ENCODE measurements at places on chromosomes 2 and 18. TPM values are rescaled to one million over a fixed set of nuclear protein-coding genes. Genes with fewer than 3 reads are reported as not detected.

DNA sequence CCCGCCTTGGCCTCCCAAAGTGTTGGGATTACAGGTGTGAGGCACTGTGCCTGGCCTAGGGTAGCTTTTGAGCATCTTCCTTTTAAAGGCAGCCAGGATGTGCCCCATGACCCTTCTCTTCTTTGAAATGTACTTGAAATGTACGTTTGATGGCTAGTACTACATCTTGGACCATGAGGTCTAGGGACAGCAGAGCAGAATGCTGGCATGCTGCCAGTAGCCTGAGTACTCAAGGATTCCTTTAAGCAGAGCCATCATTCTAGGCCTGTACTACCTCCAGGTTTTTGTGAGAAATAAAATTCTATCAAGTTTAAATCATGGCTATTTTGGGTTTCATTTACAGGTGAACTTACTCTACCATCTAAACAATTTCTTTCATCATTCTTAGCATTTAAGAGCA is 2.9 kb upstream of the EML6 start:
- H3K4me1 ChIP-seq, result peaks cover 21% of the 10 kb centered on the region
- H3K36me3 ChIP-seq, result no peaks in the 10 kb centered on the region
- DNase-seq, result no peak
- H3K27ac ChIP-seq, result no peak overlapping the region

DNA sequence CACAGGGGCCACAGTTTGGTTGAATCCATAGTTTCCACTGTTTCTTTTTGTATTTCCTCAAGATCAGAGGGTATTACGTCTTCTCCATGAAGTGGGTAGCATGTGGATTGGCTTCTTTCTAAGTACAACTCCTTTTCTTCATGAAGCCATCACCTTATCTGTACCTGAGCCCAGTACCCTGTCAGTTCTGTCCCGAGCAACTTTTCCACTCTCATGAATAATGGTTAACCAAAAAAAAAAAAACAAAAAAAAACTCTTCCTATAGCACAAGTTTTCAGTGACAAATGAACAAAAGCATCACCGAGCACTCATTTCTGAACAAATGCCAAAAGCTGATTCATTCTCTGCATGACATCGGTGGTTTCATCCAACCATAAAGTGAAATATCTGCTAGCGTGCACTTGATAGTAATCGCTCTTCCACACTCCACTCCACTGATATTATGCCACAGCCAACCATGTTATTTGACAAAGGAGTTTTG is 53.0 kb upstream of the CCDC150 start:
- no peaks in the 10 kb centered on the region for H3K36me3 ChIP-seq
- peaks cover 60% of the 10 kb centered on the region for H3K27me3 ChIP-seq
- no peaks in the 10 kb centered on the region for H3K4me1 ChIP-seq
- no peak overlapping the region for H3K27ac ChIP-seq

- H3K4me1 ChIP-seq, result peaks cover 5% of the 10 kb centered on the region
- H3K27ac ChIP-seq, result no peak overlapping the region
- H3K4me3 ChIP-seq, result no peak overlapping the region
- DNase-seq, result no peak
- peaks cover 41% of the 10 kb centered on the region for H3K27me3 ChIP-seq
Observed at GRCh38 chr2:72926368-72926767, 9.0 kb downstream of the EMX1 start.

GRCh38 chr2:101125808-101126207 is 25.4 kb downstream of the TBC1D8 start:
- H3K27ac ChIP-seq, result no peak overlapping the region
- H3K4me1 ChIP-seq, result no peaks in the 10 kb centered on the region
- no peak for DNase-seq
- peaks cover 7% of the 10 kb centered on the region for H3K27me3 ChIP-seq

DNA sequence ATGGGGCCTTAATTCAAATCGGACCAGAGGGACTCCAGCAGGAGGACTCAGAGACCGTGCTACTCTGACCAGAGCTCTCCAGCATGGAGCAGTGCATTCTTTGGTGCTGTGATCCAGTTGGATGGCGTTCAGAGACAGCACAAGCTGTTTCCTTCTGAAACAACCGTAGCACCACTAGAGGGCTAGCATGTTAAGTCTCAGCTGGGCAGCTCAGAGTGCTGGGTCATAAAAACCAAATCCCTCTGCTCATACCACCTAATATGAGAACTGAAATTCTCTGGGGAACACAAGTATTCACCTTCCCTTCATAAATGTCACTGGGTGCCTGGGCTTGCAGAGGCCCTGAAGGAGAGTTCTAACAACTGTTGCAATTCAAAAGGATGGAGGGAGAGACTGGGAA is 97.7 kb upstream of the TFCP2L1 start:
- no peak overlapping the region for H3K27ac ChIP-seq
- H3K36me3 ChIP-seq, result peaks cover 52% of the 10 kb centered on the region
- no peak for DNase-seq

DNA sequence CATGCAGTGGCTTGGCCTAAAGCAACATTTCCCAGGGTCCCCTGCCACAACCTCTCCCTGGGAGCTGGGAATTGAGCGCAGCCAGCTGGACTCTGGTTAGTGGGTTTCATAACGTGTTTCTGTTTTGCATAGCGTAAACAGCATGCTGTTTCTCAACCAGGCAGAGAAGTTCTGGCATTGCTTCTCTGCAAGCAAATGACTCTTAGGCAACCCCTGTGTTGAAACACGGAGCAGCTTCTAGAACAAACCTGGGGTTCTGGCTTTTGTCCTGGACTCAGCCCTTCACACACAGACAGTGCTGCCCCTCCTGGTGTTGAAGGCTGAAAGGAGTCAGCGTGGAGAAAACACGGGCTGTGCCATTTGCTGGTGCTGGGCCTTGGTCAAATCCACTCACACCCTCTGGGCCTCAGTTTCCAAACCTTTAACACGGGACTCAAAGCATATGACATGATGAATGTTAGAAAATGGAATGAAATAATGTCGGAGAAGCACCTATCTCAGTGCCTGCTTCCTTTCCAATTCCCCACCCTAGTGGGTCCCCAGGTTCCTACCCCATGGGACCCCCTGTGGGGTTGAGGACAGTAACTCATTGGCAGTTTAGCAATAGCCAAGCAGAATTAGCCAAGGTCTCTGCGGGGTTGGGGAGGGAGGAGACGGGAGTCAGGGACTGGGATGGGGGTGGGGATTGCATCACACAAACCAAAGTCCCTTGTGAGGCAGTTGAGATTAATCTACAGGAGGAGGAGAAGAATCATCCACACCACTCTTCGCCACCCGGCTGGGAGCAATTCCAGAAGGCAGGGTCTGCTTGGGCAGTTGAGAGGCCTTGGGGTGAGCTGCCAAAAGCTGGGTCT is 30.2 kb upstream of the IL1R2 start:
- H3K4me1 ChIP-seq, result no peaks in the 10 kb centered on the region
- no peak overlapping the region for H3K27ac ChIP-seq
- no peak for DNase-seq
- H3K4me3 ChIP-seq, result no peak overlapping the region
- H3K36me3 ChIP-seq, result peaks cover 2% of the 10 kb centered on the region

MAPK4 gene
- not detected for total RNA-seq
